Stimulated activated CD4-positive, alpha-beta T cell treated with anti-CD3 and anti-CD28 coated beads, Interleukin-1b, Interleukin-23, amount 100 ng/mL, for 48 hours (primary cell): ENCODE measurements at places on chromosomes 12 and 14.

- no peak for DNase-seq
These were observed 41.4 kb downstream of the ACTN1 start for GRCh38 chr14:68937471-68938270.

DNA sequence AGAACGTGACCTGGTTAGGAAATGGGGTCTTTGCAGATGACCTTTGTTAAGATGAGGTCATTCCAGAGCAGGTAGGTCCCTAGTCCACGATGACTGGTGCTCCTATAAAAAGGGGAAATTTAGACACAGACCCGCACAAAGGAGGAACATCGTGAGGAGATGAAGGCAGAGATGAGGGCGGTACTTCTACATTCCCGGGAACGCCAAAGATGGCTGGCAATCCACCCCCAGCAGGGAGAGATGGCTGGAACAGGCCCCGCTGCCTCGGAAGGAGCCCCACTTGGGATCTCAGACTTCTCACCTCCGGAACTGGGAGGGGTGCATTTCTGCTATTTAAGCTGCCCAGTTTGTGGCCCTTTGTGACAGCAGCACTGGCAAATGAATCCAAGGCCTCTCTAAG is 85.0 kb downstream of the ITPK1 start:
- DNase-seq: no peak

DNA sequence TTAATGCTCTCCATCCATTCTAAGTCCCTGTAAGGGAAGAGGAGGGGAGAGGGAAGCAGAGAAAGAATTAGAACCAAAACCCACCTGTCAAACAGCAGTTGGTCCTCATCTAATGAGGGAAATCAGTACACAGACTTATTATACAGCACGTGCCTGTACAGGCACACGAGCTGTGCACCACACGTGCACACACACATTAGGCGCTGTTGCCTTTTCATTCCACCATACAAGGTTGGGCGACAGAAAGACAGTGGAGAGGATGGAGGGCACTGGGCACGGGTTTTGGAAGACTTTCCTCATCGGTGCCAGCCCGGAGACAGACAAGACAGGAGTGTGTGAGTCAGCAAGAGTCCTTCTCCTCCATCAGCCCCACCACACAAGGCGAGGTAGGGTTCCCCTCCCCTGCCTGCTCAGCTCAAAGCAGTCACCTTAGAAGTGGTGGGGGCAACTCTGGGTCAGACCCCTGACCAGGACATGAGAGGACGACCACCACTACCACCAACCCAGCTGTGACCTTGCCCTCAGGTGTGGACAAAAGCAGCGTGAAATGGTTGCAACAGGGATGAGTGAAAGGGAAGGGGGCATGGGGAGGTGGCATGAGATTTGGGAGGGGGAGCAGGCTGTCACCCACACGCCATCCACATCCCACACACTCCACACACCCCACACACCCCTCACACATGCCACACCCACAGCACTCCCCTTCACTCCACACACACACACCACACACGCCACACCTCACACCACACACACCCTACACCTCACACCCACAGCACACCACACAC is 80.7 kb downstream of the ACTN1 start:
- no peak for DNase-seq

DNA sequence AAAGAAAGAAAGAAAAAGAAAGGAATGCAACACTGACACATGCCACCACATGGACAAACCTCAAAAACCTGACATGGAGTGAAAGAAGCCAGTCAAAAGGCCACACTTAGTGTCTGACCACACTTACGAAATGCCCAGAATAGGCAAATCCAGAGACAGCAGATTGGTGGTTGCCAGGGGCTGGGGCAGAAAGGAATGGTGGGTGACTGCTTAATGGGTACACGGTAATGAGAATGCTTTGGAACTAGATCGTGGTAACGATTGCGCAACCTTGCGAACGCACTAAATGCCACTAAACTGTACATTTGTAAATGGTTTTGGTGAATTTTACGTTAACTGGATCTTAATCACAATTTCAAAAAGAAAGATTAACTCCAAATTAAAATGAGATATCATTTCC is 39.5 kb downstream of the SCARB1 start:
- no peak for DNase-seq

- peak; percentile 56 for DNase-seq
These were observed 6.2 kb downstream of the AMN start for GRCh38 chr14:102928412-102929240.

DNA sequence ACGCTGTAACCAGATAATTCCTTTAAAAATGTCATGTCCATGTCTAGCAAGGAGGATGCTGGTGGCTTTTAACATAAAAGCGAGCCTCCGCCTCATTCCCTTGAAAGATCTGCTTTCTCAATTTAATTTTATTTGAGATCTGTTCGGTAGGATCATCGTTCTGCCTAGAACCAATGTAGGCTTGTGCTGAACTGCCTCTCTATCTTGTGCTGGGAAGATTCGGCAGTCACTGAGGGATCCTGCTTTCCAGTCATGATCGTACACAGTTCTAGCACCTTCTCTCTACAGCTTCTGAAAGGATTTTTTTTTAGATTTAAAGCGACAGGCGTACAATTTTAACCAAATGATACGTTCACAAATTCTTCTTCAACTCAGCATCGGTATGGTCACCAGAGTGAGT is 54.3 kb downstream of the PEBP1 start:
- no peak for DNase-seq

DNA sequence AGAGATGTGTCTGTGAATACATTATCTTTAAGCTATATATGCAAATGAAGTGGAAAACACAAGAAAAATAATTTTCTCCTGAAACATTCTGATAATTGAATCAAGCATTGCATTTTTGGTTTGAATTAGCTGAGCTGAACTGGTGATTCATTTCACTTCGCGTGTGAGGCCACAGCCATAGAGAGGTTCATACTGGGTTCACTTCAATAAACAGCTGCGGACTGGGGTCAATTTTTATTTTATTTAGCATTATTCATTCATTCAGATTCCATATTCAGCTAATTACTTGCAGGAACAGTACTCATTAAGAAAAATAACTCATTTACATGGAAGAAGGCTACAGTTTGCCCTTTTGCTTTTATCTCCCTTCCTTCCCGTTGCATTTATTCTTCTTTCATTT is 195.2 kb upstream of the LRIG3 start:
- DNase-seq: no peak

DNA sequence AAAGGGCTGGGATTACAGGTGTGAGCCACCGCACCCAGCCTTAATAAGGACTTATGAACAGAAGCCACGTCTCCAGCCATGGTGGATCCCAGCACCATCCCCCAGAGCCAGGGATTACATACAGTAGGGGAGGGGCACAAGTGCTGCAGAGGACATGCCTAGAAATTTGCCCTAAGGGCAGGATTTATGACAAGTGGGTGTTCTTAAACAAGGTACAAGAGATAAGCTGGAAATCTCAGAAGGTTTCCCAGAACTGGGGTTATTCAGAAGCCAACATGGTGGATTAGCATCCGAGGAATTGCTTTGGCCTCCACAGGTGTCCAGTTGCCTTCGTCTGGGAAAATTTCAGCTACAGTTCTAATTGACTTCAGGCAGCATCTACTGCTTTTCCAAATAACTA is 114.4 kb upstream of the EGLN3 start:
- DNase-seq: no peak

GRCh38 chr12:1916371-1917171 is 1.9 kb downstream of the CACNA2D4 start:
- no peak for DNase-seq

DNA sequence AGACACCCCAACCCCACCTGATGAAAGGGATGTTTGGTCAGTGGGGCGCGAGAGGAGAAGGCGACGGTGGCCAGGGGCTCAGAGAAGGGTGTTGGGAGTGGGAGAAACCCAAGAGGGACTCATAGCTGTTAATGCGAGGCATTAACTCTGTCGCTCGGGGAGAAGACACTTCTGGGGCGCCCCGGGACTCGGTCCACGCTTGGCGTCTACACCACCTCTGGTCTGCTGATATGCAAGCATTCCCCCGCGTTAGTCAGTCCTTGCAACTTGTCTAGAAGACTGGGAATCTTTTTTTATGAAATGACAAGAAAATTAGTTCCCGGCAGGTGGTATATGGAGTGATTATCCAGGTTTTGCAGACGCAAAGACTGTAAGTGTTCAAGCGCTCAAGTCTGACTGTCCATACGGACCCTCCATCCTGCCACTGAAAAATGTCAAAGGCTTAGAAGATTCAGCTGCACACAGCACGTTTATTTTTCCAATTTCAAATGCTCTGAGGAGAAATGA is 360 bp upstream of the SLC35F4 start:
- DNase-seq: no peak

DNA sequence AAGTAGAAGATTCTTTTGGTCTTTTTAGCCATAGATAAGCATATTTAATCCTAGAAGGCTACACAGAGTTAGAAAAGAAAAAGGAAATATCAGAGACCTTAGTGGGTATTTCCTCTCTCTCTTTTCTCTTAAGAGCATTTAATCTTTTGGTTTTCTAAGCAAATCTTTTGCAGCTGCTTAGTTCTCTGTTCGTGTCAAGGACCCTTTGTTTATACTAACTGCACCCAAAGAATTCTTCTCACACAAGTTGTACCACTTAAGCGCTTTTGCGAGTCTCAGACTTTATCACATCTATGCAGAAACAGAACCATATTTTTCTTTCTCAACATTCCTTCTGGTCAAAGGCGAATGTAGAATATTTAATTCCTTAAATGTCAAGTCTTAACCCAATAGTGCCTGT is 17.9 kb upstream of the NID2 start:
- no peak for DNase-seq

DNA sequence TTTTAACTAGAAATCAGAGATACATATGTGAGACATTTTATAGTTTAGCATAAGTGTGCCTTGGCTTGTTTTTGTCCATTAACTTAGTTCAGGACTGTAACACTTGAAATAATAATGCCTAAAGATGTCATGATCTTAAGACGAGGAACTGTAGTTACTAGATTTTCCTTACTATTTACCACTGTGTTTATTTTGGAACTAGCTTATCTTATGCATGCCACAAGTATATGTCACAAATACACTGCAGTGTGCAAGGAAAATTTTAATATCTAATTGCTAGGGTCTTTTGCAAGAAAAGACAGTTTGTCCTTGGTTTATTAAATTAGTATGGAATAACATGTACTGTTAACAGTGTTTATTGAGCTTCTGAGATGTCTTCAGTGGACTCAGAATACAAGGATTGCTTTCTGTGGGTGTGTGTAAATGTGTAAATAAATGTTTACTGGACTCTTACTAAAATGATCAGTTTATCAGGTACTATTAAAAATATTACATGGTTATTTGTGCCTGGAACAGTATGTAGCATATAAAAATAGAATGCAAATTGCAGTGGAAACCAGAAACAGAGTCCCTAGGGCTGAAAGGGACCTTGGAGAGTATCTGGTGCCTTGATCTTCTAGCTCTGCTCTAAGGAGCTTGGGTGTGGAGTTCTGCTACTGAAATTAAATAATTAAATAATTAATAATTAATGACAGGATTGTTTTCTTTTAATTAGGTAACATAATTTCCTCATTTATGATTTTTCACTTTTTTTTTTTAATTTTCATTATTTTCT is 58.1 kb downstream of the FGD4 start:
- no peak for DNase-seq

- peak; percentile 80 for DNase-seq
These were observed 39.8 kb downstream of the IFNG start for GRCh38 chr12:68119724-68120211.

- DNase-seq: no peak
These were observed 131.6 kb upstream of the SOX5 start for GRCh38 chr12:24081092-24081529.

DNA sequence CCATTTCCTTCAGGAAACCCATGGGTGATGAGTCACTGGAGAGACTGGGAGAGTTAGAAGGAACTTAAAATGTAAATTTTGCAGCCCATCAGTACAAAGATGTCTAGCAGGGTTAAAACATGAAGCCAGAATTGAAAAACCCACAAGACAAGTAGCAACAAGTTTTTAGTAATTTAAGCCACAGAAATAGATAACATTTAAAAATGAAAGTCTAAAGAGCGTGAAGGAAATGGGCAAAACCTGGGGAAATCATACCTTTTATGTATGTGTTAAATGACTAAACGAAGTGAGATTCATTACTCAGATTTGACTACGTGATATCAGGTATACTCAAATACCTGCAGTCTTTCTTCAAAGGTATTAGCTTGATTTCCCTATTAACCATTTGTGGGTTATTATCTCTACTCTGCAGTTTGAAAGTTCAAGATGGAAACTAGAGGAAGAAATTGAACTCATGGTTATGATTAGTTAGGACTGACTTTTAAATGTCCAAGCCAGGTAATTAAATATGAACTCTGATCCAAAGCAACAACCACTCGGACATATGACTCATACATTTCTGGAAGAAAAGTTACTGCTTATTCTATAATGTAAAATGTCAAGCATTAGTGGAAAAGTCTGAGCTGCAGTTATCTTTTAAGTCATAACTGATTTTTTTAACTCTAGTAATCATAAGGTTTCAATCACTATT is 84.1 kb downstream of the ITPR2 start:
- no peak for DNase-seq

DNA sequence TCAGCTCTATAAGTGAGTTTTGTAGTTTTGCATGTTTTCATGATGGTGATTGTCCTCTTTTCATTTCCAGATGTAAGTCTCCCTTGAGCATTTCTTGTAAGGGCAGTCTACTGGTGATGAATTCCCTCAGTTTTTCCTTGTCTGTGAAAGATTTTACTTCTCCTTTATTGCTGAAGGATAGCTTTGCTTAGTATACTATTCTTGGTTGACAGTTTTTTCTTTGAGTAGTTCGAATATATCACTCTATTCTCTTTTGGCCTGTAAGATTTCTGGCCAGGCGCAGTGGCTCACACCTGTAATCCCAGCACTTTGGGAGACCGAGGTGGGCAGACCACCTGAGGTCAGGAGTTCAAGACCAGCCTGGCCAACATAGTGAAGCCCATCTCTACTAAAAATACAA is 23.6 kb downstream of the SIX4 start:
- no peak for DNase-seq
